ENCODE measurements at places on chromosomes 7 and 10.

DNA sequence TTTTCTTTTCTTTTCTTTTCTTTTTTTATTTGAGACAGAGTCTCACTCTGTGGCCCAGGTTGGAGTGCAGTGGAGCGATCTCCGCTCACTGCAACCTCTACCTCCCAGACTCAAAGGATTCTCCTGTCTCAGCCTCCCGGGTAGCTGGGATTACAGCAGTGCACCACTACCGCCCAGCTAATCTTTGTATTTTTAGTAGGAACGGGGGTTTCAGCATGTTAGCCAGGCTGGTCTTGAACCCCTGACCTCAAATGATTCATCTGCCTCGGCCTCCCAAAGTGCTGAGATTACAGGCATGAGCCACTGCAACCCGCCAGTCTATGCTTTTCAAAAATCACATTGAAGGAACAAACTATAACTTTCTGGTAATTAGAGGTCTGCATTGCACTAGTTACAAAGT, 2.4 kb downstream of the USP6NL start:
- no peak for DNase-seq

GRCh38 chr7:2019711-2020511, 212.8 kb downstream of the MAD1L1 start:
- peak; percentile 95 for DNase-seq

DNA sequence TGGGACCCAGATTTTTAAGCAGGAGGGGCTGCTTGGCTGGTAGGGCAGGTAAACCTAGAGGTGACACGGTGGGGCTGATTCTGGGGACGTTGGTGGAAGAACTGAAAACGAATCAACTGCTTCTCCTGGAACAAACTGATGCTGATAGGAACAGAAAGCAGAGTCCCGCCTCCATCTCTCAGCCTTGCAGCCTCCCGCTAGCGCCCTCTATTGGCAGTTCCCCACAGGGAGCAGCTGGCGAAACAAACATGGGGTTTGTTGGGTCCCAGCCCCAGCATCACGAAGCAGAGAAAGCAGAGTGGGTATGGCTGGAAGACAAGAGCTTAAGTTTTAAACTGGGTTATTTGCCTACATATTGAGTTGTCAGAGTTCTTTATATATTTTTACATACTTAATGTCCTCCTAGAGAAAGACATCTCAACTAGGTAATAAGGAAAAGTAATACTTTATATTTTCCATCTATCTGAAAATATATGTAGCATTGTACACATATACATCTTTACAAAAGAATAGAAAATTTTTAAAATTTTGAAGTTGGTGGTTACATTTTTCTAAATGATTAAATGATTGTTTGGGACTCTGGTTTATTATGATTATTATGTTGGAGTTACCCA, 42.3 kb upstream of the FOXI2 start:
- DNase-seq, result peak; percentile 7

- no peak for DNase-seq
Observed at GRCh38 chr10:6567884-6568283, 12.2 kb downstream of the PRKCQ start.

GRCh38 chr10:132350391-132350790, 18.4 kb downstream of the LRRC27 start:
- DNase-seq, result no peak

Measured in fibroblast of skin of right quadriceps (primary cell).